ENCODE measurements at places on chromosomes 2 and 18.

GRCh38 chr2:24930768-24931167 lies 10.7 kb upstream of the ADCY3 start:
- DNase-seq = no peak

- DNase-seq = no peak
These were observed 16.7 kb downstream of the MYCN start for GRCh38 chr2:15956751-15957736.

DNA sequence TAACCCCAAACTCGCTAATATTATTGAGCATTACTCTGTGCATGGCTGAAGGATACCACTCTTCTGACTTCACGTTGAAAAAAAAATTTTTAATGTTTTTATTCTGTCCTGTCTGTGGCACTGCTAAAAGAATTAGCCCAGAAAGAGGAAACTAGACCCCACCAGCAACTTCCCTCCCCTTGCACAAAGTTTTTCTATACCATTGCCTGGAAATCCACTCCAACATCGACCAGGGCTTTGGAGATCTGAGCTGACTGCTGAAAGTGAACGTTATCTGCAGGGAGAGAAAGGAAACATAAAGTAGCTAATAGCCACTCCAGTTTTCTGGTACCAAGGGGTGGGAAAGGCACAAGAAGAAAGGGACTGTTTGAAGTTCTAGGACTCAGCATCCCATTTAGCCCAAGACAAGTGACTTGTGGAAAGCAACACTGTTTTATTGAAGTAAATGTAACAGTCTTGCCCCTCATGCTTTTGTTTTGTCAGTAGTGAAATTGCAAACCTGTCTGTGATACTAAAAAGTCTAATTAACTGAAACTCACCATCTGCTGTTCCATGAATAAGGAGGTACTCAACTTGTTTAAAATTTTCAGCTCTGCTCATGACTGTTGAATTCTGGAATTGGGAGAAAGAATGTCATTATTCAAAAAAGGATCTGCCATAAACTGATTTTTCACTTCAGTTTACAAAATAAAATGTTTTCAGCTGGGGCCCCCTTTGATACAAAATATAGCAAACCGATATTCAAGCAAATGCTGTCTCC lies 79.1 kb downstream of the DPP4 start:
- no peak for DNase-seq

- DNase-seq = peak; percentile 97
These were observed 6.8 kb downstream of the TFPI start for GRCh38 chr2:187547353-187547979.

GRCh38 chr2:106025796-106026195 lies 168.3 kb downstream of the UXS1 start:
- no peak for DNase-seq

DNA sequence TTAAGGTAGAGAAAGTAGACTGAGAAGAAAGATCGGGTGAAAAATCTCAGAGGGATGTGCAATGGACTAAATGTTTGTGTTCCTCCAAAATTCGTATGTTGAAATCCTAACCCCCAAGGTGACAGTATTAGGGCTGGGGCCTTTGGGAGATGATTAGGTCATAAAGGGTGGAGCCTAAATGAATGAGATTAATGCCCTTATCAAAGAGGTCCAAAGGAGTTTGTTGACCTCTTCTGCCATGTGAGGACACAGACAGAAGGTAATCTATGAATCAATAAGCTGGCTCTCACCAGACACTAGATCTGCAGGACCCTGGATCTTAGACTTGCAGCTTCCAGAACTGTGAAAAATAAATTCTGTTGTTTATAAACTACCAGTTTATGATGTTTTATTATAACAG lies 2.7 kb upstream of the NMI start:
- DNase-seq = no peak

- no peak for DNase-seq
These were observed 243.0 kb downstream of the RPRM start for GRCh38 chr2:153235516-153235915.

- DNase-seq = no peak
These were observed 179.7 kb downstream of the GPD2 start for GRCh38 chr2:156615836-156616322.

DNA sequence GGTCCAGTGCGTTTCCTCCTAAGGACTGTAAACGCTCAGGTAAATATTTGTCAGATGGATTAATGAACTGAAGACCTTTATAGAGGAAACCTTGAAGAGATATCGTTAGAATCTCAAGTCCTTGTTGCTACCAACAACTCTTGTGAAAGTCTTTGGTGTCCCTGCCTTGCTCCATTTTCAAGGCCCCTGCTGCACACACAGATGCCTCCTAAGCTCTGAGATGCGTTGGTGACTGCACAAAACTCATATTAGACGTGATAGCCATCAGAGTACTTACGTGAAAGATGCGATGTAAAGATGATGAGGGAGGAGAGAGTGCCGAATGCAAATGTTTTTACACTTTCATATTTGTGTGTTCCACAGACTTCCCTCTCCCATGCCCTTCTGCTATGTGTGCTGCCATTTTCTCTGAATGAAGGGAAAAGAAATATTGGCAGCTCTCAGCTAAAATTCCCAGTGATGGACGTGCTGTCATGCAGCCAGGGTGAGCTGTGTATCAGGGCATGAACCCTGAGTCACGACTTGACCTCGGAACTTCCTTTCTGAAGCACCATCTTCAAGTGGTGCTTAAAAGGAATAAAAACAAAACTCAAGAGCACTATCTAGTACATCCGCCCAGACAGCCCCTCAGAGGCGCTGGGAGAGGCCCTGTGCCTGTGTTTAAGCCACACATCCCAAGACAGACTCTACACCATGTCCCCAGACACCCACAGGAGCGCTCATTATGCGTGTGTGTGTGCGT lies 117.4 kb downstream of the FAM210A start:
- DNase-seq = no peak

GRCh38 chr2:101272045-101272784 lies 19.5 kb downstream of the CNOT11 start:
- no peak for DNase-seq

- DNase-seq = no peak
These were observed 364.0 kb downstream of the GPD2 start for GRCh38 chr2:156800065-156800653.

DNA sequence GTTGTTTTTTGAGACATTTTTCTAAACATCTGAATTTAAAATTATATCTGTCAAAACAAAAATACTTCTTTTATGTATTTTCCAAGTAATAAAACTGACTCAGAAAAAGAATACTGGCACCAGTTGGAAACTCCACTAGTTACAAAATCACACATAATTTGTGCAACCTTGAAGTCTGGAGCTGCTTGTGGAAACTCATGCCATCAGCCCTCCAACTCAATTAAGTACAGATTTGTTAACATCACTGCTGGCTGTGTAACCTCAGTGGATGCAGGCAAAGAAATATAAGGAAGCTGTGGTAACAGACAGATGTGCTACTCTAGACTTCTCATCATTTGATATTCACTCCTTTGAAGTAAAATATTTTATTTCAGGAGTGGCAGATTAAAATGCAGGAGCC lies 30.0 kb upstream of the RAPH1 start:
- DNase-seq = no peak

DNA sequence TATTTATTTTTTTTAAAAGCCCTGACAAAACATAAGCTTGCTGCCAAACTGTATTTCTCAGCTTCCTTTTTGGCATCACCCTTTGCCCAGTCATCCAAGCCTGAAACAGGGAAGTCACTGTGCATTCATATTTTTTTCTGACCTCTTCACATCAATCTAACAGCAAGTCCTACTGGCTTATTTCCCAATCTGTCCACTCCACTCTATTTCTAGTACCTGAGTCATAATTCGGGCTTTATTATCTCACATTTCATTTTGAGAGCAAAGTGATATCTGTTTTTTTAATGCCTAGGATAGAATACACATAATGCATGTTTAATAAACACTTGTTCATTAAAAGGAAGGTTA lies 5.1 kb downstream of the HNMT start:
- peak; percentile 91 for DNase-seq

DNA sequence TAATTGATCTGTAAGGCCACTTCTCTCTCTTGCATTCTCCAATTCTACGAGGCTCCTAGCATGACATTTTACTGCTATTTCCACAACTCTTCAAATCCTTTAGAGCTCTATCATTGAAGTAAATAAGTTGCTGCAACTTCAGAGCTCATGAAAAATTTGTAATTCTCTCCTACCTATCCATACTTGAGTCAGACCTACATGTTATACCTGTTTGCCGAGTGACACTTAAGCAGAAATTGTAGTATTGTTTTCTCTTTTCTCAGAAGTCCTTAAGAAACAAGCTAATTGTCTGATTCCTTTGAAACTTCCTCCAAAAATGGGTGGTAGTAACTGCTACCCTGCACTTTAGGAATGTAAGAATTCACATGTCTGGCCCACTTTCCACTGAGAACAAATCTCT lies 26.1 kb downstream of the GALM start:
- DNase-seq = no peak

GRCh38 chr2:105806996-105807395 lies 62.3 kb downstream of the NCK2 start:
- no peak for DNase-seq

- no peak for DNase-seq
These were observed 2.5 kb downstream of the CD28 start for GRCh38 chr2:203708846-203709396.

DNA sequence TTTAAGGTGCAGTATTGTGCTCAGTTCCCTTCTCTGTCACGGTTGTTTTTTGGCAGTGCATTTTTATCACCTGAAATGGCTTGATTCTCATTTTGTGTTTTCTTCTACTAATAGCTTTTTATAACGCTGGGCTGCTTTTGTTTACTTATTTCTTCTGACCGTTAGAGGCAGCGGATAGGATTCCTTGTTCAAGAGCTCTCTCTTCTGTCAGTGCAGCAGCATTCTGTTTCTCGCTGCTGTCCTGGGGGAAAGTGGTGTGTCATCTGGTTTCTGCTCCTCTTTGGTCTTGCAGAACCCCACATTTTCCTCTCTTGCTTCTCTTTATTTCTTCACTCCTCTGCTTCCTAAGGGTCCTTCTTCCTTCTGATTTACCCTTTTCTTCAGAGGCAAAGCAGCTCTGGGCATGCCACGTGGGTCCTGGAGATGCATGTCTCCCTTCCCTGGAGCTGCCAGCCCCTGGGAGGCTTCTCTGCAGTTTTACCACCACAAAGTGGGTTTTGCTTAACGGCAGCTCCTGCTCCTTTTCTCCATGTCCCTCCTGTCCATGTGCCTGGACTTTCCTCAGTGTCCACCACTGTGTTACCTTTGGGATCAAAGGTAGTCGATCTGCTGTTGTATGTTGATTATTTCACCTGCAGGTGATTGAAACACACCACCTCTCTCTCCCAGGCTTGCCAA lies 47.3 kb upstream of the SNTG2 start:
- no peak for DNase-seq

GRCh38 chr2:209960045-209960444 lies 42.4 kb upstream of the RPE start:
- DNase-seq = no peak

DNA sequence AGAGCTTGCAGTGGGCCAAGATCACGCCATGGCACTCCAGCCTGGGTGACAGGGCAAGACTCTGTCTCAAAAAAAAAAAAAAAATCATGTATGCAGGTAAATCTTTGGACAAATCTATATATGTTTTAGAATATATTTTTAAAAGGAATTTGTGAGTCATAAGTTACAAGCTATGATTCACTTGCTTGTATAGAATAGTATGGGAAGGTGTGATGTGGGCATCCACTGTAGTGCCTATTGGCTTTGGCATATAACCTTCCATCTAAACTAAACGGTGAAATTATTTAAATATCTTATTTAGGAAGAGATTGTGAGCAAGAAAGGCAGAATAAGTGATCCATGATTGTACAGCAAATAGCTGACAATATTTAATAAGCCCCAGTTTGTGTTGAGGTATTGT lies 261.1 kb downstream of the GALNT13 start:
- no peak for DNase-seq

- no peak for DNase-seq
These were observed 21.6 kb downstream of the KIF1A start for GRCh38 chr2:240798327-240798905.

DNA sequence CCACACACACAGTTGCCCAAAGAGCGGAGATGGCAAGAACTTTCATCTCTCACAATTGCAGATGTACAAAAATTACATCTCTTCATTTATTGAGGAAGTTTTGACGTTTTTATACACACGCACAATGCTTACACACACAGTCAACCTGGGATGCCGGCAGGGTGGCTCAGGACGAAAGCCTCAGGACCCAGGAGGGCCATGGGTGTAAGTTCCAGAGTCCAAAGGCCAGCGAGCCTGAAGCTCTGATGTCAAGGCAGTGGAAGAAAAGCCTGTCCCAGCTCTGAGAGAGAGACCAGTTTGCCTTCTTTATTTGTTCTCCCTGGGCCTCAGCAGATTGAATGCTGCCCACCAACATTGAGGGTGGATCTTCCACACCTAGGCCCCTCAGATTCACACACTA lies 10.1 kb downstream of the AMER3 start:
- DNase-seq = no peak

GRCh38 chr2:234823877-234824376 lies 127.9 kb upstream of the SH3BP4 start:
- DNase-seq = peak; percentile 90

- DNase-seq = no peak
These were observed 11.1 kb downstream of the TRAK2 start for GRCh38 chr2:201440182-201440581.

GRCh38 chr18:35029103-35029502 lies 12.1 kb upstream of the MAPRE2 start:
- DNase-seq = peak; percentile 67

DNA sequence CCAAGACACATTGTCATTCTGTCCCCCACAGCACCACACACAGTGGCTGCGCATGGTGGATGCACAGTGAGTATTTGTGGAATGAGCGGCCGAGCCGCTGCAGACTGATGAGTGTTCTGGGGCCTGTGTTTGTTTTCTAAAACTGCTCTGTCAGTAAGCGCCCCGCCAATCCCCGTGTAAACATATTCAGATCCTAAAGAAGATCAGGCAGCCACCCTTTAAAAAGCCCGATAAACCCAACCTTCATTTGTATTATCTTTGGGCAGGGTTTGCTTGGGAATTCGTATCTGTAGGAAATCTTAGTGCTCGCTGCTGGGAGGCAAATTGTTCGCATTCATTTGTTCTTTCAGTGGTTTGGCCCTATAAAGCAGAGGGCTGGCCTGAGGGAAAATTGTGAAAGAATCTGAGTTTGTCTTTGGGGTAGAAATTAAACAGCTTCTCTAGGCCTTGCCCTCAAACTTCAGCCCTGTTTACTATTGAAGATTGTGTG lies 68.6 kb downstream of the TGOLN2 start:
- peak; percentile 84 for DNase-seq

DNA sequence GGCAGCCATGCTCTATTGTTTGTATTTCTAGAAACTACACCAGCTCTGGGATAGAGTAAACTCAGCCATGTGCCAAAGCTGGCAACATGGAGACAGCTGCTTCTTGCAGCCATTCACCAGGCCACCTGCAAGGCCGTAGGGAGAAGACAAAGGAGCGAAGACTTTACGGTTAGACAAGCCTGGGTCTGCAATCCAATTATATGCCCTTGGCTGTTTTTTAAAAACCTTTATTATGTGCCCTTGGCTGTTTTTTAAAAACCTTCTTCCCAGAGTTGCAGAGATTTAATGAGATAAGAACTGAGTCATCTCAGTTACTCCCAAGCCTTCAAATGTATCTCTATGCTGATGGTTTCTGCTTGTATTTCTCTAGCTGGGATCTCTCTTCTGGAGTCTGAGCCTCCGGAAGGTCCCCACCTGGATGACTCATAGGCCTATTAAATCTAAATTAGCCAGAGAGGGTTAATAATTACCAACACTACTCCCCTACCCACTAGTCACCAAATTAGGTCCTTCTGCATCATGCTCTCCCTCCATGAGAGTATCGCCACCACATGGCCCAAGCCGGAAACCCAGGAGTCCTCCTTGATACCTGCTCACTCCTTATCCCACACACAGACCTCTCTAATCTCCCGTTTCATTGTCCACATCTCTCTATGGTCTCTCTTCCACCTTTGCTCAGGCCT lies 17.5 kb upstream of the DPP4 start:
- DNase-seq = no peak

- DNase-seq = no peak
These were observed 29.9 kb downstream of the PTPN18 start for GRCh38 chr2:130385709-130386108.

Data from iris pigment epithelial cell (primary cell).